ENCODE measurements at places on chromosomes 1 and 21. TPM values are rescaled to one million over a fixed set of nuclear protein-coding genes. Genes with fewer than 3 reads are reported as not detected.

Gene ARHGEF16
- 101 TPM for total RNA-seq

- DNase-seq: no peak
Measured at GRCh38 chr1:8643542-8644536, 173.6 kb downstream of the RERE start.

Gene GUCA2B
- 176 TPM for total RNA-seq

Gene PWP2
- 3.0 TPM for total RNA-seq

- no peak for DNase-seq
Measured at GRCh38 chr21:23801292-23801691, 1806.0 kb downstream of the MRPL39 start.

Gene KCNJ9
- total RNA-seq: not detected

DNA sequence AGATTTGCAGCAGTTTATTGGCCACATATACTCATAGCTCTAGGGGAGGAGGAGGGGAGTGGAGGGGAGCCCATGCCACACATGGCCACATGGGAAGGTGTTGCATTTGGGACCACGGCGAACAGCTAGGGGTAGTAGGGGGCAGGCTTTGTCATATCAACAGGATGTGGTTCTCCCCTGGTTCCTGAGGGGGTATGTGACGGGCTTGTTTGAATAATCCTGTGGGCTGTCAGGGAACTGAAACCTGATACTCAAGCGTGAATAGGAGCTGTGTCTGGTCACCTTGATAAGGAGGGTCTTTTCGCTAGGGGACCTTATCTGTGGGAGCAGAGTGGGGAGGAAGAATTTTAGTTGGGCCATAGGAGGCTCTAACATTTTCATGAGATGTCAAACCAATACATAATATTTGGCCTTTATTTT lies 264.7 kb downstream of the CTH start:
- no peak for DNase-seq

DNA sequence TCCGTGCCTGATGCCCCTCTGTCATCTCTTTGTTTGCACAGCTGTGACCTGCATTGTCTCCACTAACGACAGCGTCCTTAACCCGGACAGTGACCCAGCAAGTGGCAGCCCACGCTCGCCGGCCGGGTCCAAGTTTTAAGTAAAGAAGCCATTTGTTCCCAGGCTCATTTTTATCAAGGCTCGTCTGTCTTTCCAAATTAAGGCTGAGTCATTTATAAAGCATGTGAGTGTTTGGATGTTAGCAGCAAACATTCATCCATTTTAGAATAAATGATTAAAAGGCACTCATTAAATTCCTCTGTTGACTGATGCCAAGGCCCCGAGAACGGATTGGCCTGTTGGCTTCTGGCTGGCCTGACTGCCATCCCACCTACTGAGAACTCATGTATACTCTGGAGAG lies 514.5 kb downstream of the NPHP4 start:
- no peak for DNase-seq

- DNase-seq: no peak
Measured at GRCh38 chr1:203152158-203153034, 23.2 kb downstream of the MYBPH start.

DNA sequence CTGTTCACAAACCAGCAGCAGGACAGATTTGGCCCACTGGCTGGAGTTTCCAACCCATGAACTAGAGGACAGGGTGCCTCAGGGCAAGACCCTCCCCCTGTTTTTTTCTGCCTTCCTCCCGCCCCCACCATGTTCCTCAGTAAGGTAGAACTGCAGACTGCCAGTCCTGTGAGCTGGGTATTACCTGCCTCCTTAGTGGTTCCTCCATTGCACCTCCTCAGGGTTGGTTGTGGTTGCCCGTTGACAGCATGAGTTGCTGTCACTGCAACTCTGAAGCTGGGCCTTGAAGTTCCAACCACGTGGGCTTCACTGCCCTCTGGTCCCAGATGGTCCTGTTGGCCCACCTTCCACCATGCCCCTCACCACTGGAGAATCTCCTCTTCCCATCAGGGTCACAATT lies 28.8 kb downstream of the TENT5C start:
- no peak for DNase-seq

GRCh38 chr1:151993734-151994496 lies at the start of gene S100A10:
S100A10 (minus strand) TSS chr1:151993859; CDS start chr1:151986230, 7,629 bp downstream.
- DNase-seq: peak; percentile 86

DNA sequence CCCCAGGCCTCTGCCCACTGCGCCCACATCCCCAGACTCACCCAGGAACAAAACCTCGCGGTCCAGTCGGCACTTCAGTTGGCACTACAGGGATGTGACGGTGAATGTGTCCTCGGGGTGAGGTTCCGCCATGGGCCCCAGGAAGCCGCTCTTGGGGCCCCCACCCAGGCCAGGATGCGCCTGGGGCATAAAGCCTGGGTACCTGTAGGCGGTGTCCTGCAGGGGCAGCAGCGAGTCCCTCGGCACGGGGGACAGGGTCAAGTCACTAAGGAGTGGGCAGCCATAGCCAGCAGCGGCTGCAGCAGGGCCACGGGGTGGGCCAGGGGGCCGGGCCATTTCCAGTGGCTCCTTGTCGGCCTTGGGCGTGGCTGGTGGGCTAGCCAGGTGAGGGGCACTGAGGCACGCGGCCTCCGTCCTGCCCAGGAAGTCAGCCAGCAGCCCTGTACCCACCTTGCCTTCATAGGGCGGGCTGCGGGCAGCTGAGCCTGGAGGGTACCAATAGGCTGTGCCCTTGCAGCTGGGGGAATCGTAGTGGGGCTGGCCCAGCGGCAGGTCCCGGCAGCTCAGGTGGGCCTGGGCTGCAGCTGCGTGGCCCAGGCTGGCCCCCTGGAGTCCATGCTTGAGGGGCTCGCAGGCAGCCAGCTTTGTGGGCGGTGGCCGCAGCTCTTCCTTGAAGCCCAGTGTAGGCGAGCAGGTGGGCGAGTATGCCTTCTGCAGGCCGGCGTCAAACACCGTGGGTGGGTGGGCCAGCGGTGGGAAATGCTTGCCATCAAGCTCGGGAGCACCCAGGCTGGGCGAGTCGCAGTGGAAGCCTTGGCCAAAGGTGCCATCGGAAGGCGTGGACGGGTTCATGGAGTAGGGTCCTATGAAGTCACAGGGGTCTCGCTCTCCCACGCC lies 56.5 kb downstream of the AHDC1 start:
- DNase-seq: no peak

Gene NCDN
- total RNA-seq: 30.4 TPM

DNA sequence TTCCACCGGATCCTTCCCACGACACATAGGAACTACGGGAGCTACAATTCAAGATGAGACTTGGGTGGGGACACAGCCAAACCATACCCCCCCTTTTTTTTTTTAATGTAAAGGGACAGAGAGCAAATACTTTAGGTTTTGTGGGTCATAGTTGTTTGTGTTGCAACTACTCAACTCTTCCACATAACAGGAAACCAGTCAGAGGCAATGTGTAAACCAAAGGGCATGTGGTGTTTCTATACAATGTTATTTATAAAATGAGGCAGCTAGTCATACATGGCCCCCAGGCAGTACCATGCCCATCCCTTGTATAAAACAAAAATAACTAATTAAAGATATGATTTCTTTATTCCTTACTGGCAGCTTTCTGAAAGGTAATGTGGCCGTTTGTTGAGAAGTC lies 845.4 kb upstream of the ADAMTS5 start:
- DNase-seq: no peak

- peak; percentile 60 for DNase-seq
Measured at GRCh38 chr1:226223786-226224244, 351 bp downstream of the MIXL1 start.

- DNase-seq: no peak
Measured at GRCh38 chr1:119467219-119467618, 39.8 kb upstream of the HSD3B1 start.

Gene TACSTD2
- total RNA-seq: 0.32 TPM

Gene LEMD1
- total RNA-seq: not detected

Data from mucosa of descending colon (tissue), 3 donors.